ENCODE measurements at places on chromosomes 16 and 17. TPM values are rescaled to one million over a fixed set of nuclear protein-coding genes. Genes with fewer than 3 reads are reported as not detected.

DNA sequence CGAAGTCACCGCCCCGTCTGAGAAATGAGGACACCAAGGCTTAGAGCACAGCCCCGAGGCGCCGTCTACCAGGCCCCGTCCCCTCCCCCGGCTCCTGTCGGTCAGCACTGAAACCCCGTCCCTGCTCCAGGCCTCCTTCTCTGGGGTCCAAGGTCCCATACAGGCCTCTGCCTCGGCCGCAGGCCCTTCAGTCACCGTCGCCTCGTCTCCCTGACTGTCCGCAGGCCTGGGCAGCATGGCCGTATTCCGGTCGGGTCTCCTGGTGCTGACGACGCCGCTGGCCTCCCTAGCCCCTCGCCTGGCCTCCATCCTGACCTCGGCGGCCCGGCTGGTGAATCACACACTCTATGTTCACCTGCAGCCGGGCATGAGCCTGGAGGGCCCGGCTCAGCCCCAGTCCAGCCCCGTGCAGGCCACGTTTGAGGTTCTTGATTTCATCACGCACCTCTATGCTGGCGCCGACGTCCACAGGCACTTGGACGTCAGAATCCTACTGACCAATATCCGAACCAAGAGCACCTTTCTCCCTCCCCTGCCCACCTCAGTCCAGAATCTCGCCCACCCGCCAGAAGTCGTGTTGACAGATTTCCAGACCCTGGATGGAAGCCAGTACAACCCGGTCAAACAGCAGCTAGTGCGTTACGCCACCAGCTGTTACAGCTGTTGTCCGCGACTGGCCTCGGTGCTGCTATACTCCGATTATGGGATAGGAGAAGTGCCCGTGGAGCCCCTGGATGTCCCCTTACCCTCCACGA is 617 bp downstream of the COASY start:
- no peak for DNase-seq

DNA sequence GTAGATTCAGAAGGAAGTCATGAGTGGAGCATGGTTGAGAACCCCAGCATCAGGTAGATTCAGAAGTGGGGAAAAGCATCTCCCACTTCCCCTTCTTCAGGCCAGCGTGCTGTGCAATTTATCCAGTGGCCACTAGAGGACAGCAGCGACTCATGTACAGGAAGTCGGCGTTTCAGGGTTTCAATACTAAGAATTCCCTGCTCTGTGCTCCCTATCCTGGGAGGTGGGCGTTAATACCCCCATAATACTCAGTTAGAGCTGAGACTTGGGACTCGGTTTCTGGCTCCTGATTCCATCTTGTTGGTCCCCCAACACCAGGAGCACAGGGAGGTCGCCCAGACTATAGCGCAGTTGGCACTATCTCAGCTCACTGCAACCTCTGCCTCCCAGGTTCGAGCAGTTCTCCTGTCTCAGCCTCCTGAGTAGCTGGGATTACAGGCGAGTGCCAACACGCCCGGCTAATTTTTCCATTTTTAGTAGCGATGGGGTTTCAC is 75.3 kb upstream of the AMZ2 start:
- peak; percentile 73 for DNase-seq

- no peak for DNase-seq
Measured at GRCh38 chr17:57419940-57420550, 163.7 kb downstream of the MSI2 start.

GRCh38 chr17:28177351-28177750 is 134.9 kb downstream of the NLK start:
- DNase-seq: no peak

DNA sequence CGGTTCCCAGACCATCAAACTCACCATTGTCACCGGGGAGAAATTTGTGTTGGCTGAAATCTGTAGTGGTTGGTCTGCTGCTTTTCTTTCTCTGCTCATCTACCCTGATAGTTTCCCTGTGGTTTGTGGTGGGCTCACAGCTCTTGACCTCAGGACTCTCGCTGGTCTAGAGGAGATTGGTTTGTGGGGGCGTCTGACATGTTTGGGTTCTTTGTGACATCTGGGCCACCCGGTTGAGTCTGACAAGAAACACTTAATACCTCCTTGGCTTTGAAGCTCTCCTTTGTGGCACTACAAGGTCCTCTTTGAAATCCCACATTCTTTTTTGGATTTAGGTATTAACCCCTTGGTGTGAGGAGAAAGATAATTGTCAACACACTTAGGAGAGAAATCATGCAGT is 662.0 kb downstream of the WWOX start:
- no peak for DNase-seq

DNA sequence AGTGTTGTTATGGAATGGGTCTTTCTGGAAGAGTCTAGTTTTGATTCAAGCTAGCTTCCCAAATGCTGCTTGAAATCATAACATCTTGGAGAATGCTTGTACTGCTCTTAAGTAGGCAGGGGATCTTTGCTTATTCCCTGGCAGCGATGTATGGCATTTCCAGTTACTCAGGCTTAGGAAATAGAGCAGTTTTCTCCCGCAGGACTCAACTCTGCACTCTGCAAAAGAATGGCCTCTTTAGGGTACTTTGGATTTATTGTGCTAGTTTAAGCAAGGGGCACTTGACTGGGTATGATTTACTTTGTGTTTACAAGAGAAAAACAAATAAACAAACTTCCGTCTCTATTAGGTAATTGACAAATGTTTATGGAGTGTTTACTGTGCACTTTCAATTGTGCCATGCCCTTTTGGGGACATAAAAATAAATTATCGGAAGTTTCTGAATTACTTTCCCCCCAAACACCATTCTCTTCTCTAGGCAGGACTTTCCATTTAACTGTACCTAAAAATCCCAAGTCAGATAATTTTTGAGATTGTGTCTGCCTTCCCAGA is 164.0 kb downstream of the MAP2K6 start:
- DNase-seq: no peak

DNA sequence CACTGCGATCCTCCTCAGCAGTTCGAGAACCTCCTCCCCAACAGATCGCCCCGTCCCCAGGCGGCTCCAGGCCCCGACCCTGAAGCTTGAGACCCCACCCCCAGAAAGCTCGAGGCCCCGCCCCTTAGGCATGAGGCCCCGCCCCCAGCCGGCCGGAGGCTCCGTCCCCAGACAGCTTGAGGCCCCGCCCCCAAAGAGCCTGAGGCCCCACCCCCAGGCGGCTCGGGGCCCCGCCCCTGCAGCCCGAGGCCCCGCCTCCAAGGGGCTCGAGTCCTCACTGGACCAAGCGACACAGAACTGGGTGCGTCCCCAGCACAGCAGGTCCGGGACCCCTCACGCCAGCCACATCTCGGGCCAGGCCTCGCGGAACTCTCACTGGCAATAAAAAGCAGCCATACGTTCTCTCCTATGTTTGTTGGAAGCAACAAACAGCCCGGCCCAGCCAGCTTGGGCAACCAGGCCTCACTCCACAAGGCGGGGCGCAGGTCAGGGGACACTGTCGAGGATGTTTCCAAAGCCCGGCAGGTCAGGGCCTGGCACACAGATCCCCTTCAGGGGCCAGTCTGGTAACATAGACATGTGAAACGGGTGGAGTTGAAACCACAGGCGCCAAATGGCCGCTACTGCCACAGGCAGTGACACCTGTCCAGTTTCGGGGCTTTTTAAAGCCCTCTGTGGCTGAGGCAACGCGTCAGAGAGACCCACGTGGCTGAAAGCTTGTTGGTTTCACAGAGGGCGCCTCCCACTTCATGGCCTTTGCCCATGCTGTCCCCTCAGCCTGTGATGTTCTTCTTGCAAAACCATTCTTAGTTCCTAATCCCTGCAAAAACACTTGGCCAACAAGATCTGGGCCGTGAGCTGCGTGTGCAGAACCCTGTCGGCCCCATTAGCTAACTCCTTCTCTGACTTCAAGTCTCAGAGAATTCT is 224.2 kb downstream of the PARN start:
- DNase-seq: no peak

- DNase-seq: no peak
Measured at GRCh38 chr16:80547145-80547544, 6.4 kb downstream of the DYNLRB2 start.

GRCh38 chr16:51773071-51773890 is 622.2 kb upstream of the SALL1 start:
- no peak for DNase-seq

DNA sequence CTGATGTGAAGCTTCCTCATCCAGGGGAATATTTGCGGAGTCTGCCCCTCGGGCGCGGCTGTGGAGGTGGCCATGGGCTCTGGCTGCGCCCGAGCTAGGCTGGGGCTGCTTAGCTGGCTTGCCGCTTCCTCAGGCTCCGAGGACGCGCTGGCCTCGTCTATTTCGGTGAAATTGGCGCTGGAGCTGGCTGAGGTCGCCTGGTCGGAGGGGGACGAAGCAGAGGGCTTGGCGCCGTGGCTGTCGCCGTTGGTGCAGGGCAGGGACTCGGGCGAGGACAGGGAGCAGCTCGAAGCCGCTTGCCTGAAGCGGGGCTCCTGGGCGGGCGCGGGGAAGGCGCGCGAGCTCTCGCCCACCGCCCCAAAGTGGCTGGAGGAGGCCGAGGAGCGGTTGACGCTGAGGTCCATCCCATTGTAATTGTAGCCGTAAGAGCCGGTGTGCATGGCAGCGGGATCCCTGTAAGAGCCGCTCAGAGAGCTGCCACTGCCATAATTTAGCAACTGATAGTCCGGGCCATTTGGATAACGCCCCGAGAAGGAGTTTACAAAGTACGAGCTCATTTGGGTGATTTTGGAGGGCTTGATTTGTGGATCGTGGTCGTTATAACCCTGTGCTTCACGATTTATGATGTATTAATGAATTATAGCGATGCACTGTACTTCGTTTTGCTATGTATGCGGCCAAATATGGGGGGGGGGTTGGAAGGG is at the start of gene HOXB5:
TSS of gene HOXB5 (minus strand) at position 654 of the 704 bp plus-strand sequence. CDS start at position 557, 97 bp downstream.
- no peak for DNase-seq

DNA sequence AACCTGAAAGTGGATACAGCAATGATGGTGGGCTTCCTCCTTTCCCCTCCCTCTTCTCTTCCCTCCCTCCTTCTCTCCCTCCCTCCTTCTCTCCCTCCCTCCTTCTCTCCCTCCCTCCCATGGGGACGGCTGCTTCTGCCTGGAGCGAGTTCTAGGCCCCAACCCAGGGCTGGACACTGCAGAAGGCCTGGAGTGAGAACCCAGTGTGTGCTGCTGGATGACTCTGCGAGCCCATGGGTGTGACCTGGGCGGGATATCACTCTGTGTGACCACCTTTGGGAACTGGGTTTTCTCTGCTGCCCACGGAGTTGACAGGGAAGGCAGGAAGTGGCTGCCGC is 242.6 kb upstream of the GSE1 start:
- DNase-seq: no peak

- DNase-seq: no peak
Measured at GRCh38 chr17:74759941-74760340, 11.5 kb downstream of the NHERF1 start.

- no peak for DNase-seq
Measured at GRCh38 chr16:55393991-55394390, 70.0 kb downstream of the IRX6 start.

GRCh38 chr17:47630614-47631013 is 19.1 kb upstream of the KPNB1 start:
- no peak for DNase-seq

DNA sequence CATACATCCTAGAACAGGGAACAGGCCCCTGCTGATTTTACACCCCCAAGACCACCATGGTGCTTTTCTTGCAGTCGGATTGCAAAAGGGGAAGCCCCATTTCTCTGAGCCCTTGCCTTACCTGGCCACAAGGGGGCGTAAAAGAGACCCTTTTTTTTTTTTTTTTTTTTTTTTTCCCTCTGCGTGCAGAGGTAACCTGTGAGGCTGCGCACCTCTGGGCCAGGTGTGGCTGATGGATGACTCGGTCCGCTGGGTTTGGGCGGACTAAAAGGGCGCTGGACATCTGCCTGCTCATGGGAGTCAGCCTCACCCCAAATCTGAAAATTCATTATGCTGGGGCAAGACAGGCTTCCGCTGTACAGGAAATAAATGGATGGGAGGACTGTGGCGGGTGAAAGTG is 281.0 kb downstream of the CBLN1 start:
- DNase-seq: no peak

GRCh38 chr17:76475302-76475701 is 7.9 kb downstream of the AANAT start:
- DNase-seq: no peak

DNA sequence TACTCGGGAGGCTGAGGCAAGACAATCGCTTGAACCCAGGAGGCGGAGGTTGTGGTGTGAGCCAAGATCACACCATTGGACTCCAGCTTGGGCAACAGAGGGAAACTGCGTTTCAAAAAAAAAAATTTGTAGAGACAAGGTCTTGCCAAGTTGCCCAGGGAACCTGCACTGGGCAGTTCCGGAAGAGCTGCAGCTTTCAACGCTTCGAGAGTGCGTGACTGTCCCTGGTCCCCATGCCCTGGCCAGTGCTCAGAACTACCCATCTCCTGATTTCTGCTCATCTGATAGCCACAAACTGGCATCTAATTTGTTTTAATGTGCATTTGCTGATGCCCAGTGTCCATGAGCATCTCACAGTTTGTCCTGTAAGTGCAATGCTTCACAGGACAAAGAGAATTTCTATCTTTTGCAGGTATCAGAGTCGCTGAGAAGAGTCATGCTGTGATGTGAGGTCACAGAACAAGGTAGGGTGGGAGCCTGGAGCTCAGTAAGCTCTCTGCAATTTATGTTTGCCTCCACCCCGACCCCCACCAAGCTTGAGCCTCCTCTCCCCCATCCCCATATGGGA is 3.9 kb downstream of the ACTG1 start:
- no peak for DNase-seq

- DNase-seq: no peak
Measured at GRCh38 chr17:6507535-6507934, 48.8 kb downstream of the PITPNM3 start.

DNA sequence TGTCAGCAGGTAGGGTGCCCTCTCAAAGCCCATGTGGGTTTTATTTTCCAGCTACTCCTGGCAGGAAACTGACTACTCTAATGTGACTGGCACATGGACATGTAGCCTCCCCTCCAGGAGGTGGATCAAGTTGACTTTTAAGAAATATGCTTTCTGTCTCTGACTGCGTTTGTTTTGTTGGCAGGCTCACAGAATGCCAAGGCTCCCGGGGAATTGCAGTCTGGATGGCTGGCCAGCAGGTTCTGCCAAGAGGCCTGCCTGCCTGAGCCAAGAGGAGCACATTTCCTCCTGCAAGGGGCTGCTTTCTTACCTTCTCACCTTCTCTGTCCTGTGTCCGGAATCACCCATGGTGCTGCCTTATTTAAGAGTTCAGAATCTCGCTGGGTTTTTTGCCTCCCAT is 217.3 kb upstream of the ERCC4 start:
- no peak for DNase-seq

GRCh38 chr16:87017371-87018012 is 299.7 kb downstream of the C16orf95 start:
- DNase-seq: no peak

GRCh38 chr17:31627960-31628359 is 231.1 kb downstream of the COPRS start:
- DNase-seq: no peak

- no peak for DNase-seq
Measured at GRCh38 chr17:36188891-36189306, 7.7 kb downstream of the CCL3L1 start.

Gene ZNF688
- polyA plus RNA-seq: 41.5 TPM

Gene WNT9B
- not detected for polyA plus RNA-seq

Gene CNGB1
- not detected for polyA plus RNA-seq

Gene CCL16
- not detected for polyA plus RNA-seq

Gene PLA2G15
- polyA plus RNA-seq: not detected

Gene SOST
- not detected for polyA plus RNA-seq

Gene ANKS4B
- polyA plus RNA-seq: not detected

Gene RGS11
- polyA plus RNA-seq: not detected

Gene C16orf86
- polyA plus RNA-seq: 11.1 TPM

Gene CACNG5
- polyA plus RNA-seq: not detected

Gene PRSS53
- polyA plus RNA-seq: 0.77 TPM
